Suppressor macrophage treated with lipopolysaccharide for 1 hour (primary cell): ENCODE measurements at places on chromosomes 2 and 18.

DNA sequence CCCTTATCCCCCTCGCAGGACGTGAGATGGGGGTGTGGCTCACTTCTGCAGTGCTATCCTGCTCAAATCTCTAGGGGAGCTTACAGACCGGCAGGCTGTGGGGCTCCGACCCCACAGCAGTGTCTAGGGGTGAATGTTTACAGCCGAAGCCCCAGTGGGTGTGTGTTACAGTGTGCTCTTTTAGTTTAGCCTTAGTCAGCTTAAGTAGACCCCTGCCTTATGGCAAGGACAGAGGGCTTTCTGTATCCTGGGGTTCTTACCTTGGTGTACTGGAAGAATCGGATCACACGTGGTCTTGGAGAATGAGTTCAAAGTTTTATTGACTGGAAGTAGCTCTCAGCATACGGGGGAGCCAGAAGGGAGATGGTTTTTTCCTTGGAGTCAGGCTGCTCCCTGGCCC is 348.2 kb upstream of the GYPC start:
- DNase-seq, result no peak

DNA sequence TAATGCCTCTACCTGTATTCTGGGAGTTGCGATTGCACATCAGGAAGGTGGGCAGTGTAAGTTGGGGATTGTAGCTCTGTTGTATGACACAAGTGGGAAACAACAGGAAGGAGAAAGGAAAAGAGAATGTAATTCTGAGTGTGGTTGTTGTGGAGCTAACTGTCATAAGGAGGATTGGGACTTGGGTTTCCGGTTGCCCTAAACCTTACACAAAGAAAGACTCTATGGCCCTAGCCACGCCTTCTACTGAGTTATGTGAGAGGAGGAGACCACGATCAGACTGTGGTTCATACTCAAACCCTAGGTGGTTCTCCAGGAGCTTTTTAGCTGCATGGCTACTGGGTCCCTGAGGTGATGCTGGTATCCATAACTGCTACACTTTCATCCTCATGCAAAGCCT is 86.5 kb downstream of the TANC1 start:
- DNase-seq, result no peak

- DNase-seq, result no peak
Measured at GRCh38 chr2:95052307-95052706, 26.8 kb downstream of the MAL start.

GRCh38 chr18:39198376-39198775 is 1632.8 kb upstream of the CELF4 start:
- DNase-seq, result no peak

- peak; percentile 73 for DNase-seq
Measured at GRCh38 chr2:217413193-217413592, 553.3 kb upstream of the TNP1 start.

- no peak for DNase-seq
Measured at GRCh38 chr2:58157754-58158153, 83.4 kb downstream of the FANCL start.

- peak; percentile 45 for DNase-seq
Measured at GRCh38 chr2:98656800-98657199, 48.4 kb downstream of the UNC50 start.

DNA sequence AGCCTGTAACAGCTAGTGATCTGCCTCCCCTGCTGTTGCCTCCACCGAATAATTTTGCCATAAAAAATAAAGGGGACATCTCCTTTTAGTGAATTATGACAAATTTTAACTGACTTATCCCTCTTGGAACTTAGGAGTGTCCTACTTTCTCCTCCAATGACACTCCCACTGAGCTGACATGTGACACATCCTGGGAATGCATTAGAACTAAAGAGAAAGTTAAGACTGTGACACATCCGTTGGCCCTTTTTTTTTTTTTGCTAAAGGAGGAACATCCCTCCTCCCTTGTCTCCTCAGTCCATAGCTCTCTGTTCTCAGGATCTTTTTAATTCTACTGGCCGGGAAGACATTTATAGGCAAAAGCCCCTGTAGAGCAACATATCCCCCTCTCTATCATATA is 268.2 kb downstream of the NRXN1 start:
- DNase-seq, result no peak

DNA sequence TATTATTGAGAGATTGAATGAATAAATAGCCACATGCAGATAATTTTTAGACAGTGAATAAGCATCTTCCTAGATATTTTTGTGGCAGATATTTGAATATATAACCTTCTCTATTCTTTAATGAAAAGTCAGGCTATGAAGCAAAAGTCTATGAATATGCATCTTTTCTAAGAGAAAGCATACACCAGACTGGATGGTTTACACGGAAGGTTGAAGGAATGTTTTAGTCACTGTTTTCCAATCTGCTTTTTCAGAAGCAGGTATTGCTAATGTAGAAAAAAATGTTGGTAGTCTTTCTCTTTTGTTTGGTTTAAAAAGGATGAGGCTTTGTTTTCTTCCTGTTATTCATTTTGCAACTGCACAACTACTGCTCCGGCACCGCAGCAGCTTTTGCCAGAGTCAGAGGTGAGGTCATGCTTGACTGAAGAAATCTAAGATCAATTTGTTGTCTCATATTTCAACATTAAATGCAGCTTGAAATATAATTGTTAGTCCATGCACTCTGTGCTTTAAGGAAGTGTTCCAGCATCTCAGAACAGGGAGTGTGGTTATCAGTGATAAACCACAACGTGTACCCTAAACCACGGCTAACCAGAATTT is 1540.8 kb upstream of the PIK3C3 start:
- no peak for DNase-seq

- DNase-seq, result no peak
Measured at GRCh38 chr2:14552818-14553217, 79.7 kb upstream of the LRATD1 start.

GRCh38 chr2:42504364-42505230 is 10.8 kb upstream of the KCNG3 start:
- no peak for DNase-seq

- DNase-seq, result no peak
Measured at GRCh38 chr2:180722551-180723239, 257.7 kb upstream of the UBE2E3 start.

DNA sequence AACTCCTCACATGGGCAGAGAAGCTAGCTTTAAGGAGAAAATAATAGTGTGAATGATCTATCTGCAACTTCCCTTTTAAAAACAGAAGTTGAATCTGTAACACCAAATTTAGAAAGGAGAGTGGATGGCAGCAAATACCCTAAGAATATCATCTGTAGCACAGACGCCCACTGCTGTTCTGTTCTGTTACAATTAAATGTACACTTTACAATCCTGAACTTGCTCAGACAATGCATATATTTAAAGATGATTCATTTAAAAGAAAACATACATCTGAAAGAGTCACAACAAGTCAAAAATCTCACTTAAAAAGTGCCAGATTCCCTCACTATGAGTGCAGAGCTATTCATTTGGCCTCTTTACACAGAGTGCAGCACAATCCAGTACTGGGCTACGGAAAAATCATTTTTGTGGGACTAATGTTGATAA is 8.0 kb upstream of the SERTAD2 start:
- peak; percentile 39 for DNase-seq

GRCh38 chr2:12044857-12045256 is 298.4 kb downstream of the LPIN1 start:
- DNase-seq, result peak; percentile 53

- DNase-seq, result no peak
Measured at GRCh38 chr2:20218331-20219320, 6.3 kb downstream of the SDC1 start.
